ENCODE measurements at places on chromosomes 2 and 18.

DNA sequence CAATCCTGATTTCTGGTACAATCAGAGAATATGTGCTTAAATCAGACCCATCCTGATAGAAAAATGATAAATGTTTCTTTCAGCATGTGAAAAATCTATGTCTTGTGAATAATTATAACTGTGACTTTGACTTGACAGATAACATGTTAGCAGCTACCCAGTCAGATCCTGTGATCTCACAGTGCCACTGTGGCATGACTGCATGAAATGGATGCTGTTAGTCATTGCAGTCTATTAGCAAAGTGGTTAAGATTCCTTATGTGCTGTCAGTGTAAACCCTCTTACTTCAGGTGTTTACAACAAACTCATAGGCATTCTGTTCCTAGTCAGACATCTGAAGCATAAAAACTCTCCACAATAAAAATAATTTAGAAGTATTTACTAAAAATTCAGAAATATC lies 244.6 kb upstream of the RND3 start:
- DNase-seq, result no peak

GRCh38 chr2:41836948-41837347 lies 210.9 kb upstream of the PKDCC start:
- peak; percentile 83 for DNase-seq

GRCh38 chr2:24174851-24175277 lies at the start of gene FAM228A:
FAM228A (plus strand) TSS chr2:24175053; CDS start chr2:24175481, 428 bp downstream.
- DNase-seq, result no peak

DNA sequence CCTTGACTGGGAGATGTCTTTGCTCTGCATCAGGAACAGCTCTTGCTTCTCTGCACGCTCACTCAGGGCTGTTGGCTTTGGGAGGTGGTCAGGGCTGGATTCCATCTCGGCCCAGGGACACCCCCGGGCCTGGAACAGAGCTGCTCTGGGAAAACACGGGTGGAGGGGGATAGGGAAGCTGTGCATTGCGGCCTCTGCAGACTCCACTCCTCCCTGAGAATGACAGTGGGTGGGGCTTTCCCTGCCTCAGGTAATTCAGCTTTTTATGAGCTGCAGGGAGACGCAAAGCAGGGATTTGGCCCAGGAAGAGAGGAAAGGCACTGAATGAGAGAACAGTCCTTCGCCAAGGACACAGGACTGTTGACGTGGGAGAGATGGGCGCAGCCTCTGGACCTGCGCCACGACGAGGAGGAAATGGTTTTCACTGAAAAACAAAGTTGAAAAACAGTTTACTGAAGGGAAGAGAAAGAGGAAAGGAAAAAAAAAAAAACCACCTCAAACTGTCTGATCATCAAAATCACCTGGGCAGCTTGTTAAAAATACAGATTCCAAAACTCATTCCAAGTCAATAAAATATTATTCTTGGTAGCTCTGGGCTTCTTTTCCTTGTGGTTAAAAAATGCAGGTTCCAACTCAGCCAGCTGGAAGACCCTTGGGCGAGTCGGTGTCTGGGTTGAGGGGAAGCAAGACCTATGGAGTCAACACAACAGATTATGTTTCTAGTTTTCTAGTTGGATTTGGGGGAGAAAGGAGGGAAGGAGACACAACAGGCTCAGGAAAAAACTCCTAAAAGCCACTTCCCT lies 194.0 kb downstream of the ZFP36L2 start:
- DNase-seq, result no peak

DNA sequence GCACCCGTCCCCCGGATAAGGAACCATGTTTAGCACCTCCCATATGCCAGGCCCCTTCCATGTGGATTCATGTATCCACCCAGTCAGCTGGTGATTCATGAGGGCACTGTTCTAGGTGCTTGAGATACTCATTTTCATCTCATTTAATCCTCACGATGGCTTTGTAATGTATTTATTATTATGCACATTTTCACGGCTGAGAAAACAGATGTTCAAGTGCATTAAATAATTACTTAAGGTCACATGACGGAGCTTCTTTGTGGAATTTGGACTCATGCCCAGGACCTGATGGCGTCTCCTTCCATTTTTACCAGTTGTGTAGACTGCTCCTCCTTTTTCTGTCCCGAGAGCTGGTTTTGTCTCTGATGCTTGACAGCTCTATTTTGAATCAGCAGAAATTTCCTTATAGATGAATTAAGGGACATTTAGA lies 72.2 kb upstream of the RBM44 start:
- DNase-seq, result peak; percentile 82

DNA sequence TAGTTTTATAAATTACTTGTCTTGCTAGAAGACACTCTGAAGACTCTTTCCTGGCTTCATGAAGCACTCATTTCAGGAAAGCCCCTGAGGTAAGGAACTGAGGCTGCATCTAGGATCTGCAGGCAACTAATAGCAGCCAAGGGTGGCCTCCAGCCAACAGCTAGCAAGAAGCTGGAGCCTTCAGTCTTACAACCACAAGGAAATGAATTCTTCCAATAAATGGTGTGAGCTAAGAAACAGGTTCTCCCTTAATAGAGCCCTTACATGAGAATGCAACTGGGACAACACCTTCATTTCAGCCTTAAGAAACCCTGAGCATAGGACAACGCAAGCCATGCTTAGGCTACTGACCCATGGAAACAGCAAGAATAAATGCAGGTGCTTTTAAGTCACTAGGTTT lies 254.6 kb upstream of the RBBP8 start:
- no peak for DNase-seq

DNA sequence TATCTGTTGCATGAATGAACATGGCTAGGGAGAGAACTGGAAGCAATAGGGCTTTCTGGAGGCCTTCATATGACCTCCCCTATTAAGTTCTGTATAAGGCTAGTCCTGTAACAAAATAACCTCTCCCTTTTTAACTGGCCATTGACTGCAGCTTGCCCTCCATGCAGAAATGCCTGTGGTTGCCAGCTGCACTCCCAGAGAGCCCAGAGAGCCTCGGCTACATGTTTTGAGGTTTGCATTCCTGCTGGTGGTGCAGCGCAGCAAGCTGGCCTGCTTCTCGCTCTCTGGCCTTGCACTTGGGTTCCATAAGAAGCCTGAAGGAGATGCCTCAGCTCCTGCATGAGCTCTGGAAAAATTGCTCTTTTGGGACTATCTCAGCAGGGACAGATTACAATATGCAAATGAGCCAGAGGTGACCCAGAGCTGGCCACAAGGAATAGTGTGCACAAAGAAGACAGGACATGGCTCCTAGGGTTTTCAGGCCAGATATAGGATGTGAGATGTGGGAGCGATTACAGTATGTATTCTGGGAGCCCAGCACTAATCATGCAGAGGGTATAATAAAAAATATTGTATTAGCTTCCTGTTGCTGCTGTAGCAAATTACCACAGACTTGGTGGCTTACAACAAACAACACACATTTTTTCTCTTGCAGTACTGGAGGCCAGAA lies 186.7 kb downstream of the INSIG2 start:
- no peak for DNase-seq
